ENCODE measurements at places on chromosomes 5 and 9. TPM values are rescaled to one million over a fixed set of nuclear protein-coding genes. Genes with fewer than 3 reads are reported as not detected.
A peak's percentile ranks its signal among the peaks of the same experiment; 100 is the strongest.

DNA sequence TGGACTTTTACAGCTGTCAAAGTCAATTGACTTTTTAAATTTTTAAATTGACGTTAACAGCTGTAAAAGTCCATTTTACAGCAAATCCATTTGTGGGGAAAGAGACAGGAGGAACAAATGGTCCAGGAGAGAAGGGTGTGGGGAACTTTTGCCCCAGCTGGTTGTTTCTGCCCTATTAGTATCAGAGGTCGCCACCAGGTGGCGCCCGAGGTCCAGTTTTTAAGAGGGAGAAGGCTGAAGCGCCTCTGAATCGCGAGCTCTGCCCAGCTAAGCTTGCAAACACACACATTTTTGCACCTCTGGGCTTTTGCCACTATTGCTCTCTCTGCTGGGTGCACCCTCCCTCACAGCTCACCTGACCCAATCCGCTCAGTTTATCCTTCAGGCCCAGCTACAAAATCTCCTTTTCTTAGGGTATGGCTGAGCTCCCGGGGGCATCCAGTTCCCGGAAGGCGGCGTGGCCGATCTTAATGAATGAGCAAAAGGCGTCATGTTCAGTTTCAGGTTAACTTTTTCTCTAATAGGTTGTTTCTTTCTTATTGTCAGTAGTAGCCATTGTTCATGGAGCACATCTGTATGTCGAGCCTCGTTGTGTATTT, 6.3 kb upstream of the TTLL11 start:
- peaks cover 13% of the 10 kb centered on the region for H3K4me1 ChIP-seq
- peak; percentile 85 for DNase-seq
- H3K4me3 ChIP-seq, result no peak overlapping the region
- no peaks in the 10 kb centered on the region for H3K36me3 ChIP-seq
- H3K27me3 ChIP-seq, result no peaks in the 10 kb centered on the region
- no peak overlapping the region for H3K27ac ChIP-seq

DNA sequence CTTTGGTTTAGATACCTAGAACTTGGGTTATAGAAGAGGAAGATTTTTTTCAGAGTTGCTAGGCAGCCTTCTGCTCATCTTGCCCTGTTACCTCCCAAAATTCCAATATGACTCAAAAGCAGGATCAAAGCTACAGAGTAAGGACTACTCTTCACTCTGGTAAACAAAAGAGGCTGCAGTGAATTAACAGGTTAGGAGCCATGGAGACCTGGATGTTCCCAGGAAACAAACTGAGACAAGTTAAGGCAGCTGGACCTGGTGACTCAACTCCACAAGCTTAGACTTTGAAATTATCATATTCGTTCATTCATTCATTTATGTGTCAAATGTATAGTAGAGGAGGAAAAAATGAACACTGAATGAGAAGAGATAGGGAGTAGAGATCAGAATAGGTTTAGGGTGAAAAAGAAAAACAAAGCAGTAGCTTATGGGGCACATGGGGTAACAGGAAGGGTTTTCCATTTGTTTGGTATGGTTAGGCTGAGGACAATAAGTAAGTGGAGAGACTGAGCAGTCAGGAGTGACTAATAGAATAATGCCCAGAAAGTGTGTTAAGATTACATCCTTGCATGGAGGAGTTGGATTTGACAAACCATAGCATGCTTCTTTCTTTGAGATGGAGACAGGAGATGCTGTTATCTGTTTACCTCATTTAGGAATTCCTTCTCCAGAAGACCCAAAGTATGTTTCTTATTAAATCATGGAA, 464.0 kb upstream of the ZNF608 start:
- no peaks in the 10 kb centered on the region for H3K27me3 ChIP-seq
- no peaks in the 10 kb centered on the region for H3K4me1 ChIP-seq
- no peak overlapping the region for H3K4me3 ChIP-seq
- DNase-seq, result no peak
- no peak overlapping the region for H3K27ac ChIP-seq

STK32A gene
- not detected for total RNA-seq

LTC4S gene
- total RNA-seq, result 1.0 TPM

IRX1 gene
- not detected for total RNA-seq

DNA sequence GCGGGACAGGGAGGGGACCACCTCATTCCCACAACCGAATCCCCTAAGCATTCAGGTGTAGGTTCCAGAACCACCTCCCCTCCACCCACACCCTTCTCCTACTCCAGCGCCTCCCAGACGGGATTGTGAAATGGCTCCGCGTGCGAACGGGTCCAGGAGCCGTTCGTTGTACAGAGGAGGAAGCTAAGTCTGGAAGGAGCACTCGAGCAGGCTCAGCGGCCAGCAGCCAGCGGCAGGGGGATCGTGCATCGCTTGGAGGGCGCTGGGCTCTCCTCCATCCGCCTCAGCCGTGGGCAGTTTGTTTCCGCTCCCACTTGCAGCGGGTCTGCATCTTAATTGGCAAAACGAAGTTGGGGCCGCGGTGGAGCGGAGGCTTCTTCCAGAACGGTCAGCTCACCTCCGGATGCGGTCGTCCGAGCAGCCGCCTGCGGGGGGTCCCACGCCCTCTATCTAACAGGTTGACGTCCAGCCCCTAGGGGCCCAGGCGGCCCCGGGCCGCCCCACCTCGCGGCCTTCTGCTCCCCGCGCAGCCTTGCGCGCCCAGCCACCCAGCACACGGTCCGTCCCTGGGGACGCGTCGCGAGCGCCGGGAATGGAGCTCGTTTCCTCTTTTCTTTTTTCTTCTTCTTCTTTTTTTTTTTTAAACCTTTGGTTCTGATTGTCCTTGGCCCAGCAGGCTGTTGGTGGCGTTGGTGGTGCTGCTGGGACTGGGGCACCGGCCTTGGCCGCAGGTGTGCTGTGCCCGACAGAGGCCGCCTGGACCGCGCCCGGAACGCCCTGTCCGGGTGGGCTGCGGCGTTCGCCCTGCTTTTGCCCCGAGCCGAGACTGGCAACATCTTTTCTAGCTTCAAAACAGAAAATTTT, 3.9 kb upstream of the BARX1 start:
- no peaks in the 10 kb centered on the region for H3K36me3 ChIP-seq
- no peak overlapping the region for H3K4me3 ChIP-seq
- peaks cover 52% of the 10 kb centered on the region for H3K27me3 ChIP-seq
- H3K27ac ChIP-seq, result no peak overlapping the region

DNA sequence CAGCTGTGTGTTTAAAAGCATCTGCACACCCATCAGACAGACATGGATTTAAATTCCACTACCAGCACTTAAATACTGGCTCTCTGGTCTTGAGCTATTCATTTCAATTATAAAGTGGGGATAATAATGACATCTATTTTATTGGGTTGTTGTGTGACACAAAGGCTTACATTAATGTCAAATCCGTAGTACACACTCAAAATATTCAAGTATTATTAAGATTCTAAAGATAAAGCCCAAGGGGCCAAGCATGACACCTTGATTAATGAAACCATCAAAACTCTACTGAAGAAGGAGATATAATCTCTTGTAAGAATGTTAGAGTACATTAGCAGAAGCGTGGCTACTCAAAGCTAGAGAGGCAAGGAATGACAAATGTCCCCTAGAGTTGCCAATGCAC, 743.0 kb downstream of the KCTD16 start:
- H3K4me3 ChIP-seq, result no peak overlapping the region
- no peak for DNase-seq
- no peaks in the 10 kb centered on the region for H3K4me1 ChIP-seq

Measured in CD8-positive, alpha-beta memory T cell (primary cell).